ENCODE measurements at places on chromosomes 4 and X.

- no peak for DNase-seq
Measured at GRCh38 chr4:143076723-143077122, 108.0 kb upstream of the USP38 start.

DNA sequence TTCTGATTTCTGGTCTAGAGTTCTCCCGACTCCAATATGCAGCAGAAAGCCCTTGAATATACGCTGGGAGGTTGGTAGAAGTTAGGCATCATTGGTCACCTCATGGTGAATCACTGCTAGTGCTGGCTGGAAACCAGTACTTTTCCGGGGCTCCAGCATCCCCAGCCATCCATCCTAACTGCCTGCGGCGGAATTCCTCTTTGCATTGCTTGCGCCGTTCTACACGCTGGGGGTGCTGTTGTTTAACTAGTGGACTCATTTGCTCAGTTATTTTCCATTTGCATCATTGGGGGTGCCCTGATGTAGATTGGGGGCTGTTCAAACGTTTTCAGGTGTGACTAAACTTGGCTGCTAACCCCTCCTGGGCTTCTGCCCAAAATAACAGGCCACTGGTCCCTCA lies 23.3 kb upstream of the GPR50 start:
- DNase-seq, result peak; percentile 7

DNA sequence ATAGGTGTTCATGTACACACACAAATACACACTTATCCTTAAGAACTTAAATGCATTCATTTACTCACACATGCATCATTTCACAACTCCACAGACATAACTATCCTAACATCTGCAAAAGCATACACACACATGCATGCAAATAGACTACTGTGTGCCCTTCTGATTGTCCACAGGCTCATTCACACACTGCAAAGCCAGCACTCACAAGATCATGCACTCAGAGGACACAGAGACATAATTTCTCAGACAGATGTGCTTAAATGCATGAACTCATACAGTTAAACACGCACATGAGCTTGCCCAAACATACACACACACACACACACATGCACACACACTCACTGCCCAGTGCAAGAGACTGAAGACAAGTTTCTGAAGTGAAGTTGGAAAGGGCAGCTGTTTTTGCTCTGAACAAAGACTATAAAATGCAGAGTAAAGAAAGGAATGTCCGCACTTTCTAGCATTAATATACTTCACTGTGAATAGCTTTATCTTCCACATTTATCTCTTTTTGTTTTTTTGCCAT lies 1018.0 kb upstream of the HS3ST1 start:
- DNase-seq, result no peak

DNA sequence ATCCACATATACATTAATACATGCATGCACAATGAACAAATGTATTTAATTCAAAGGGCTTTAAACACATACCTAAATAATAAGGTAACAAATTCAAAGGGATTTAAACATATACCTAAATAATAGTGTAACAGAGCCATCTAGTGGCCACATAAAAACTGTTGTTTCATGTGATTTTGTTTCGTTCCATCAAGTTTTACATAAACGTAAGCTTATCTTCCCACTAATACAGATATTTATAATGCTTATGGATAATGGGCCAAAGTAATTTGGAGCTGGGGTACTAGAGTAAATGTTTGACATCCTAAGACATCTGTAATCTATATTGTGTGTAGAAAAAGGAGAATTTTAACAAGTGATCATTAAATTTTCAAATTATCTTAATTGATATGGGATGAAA lies 82.3 kb downstream of the PRSS12 start:
- peak; percentile 65 for DNase-seq

- peak; percentile 71 for DNase-seq
Measured at GRCh38 chrX:69493193-69493592, 10.9 kb upstream of the NALF2 start.

DNA sequence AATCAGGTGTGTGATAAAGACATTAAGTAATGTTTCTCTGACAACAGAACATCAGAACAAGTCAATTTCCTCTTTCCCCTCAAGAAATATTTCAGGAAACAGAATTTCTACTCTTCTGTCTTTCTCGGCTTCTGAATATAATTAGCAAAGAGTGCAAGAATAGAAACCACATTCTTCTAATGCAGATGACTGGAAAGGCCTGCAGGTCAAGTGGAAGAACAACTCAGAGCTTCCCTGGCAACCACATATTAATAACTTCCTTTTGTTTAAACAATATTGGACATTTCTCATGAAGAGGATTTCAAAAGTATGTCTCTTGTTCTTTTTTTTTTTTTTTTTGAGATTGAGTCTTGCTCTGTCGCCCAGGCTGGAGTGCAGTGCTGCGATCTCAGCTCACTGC lies 225.5 kb downstream of the PARM1 start:
- peak; percentile 19 for DNase-seq

Data from DMS53 (cell line).